Occipital lobe (tissue), 3 donors: ENCODE measurements at places on chromosomes 11 and 22.

DNA sequence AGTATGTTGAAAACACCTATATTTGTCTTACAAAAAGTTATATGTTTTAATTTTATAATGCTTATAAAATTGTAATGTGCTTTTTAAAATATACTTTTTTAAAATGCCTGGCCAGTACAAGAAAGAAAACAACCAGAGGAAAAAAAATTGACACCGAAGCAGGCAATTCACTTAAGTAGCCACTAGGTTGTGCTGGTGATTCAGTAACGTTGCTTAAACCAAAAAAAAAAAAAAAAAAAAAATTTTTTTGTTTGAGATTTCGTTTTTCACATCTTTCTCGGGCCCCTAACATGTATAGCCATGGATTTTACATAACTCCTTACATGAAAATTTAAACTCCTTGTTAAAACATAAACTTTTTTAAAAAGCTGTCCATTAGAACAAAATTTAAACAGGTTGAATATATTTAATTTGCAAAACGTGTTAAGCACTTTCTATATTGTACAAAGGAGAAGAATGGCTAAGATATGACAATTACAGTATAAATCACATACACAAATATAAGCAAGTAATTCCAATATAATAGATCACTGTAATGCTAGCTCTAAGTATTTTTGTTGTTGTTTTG lies 9.2 kb downstream of the OR8B4 start:
- DNase-seq: no peak

DNA sequence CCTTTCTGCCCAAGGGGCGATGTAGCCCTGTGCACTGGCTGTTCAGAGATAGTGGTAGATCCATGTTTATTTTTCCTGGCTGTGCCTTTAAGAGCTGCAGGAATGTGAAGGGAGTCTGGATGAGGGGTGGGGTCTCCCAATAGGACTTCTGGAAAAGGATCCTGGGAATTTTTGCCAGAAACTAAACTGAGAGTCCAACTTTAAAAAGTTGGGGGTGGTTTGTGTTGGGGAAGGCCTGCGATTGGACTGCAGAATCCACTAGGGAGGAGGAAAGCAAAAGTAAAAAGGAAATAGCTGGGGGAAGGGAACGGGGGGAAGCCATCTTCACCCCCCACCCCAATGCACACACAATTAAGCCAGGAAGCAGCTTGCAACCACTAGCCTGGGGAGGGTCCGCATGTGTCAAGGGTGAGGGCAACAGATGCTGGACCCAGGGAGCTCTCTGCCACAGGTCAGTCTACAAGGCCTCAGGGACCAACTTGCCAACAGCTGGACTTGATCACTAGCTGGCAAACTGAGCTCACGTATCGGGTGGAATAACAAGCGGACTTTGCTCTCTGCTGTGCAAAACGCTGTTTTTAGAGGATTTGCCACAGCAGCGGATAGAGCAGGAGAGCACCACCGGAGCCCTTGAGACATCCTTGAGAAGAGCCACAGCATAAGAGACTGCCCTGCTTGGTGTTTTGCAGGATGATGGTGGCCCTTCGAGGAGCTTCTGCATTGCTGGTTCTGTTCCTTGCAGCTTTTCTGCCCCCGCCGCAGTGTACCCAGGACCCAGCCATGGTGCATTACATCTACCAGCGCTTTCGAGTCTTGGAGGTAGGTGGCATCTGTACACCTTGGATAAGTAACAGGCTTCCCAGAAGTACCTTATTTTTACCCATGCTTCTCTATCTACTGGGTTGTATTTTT lies at the start of gene OLFML1:
Gene OLFML1 (plus strand): TSS at position 321 of the 912 bp plus-strand sequence. CDS start 370 bp downstream, at position 691.
- DNase-seq: no peak

GRCh38 chr22:21779444-21779843 lies 43.9 kb upstream of the YPEL1 start:
- no peak for DNase-seq

- DNase-seq: peak; percentile 89
Observed at GRCh38 chr11:121722431-121723245, 269.9 kb upstream of the SORL1-AS1 start.

GRCh38 chr22:44523981-44524759 lies 26.1 kb upstream of the RTL6 start:
- DNase-seq: no peak

DNA sequence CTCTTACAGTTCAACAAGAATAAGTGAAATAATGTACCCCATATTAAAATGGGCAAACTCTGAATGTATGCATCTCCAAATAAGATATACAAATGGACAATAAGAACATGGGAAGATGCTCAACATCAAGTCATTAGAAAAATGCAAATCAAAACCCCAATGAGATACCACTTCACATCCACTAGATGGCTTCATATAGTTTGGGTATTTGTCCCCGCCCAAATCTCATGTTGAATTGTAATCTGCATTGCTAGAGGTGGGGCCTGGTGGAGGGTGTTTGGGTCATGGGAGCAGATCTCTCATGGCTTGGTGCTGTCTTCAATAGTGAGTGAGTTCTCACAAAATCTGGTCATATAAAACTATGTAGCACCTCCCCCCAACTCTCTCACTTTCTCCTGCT lies 5.7 kb downstream of the MPZL2 start:
- DNase-seq: no peak

GRCh38 chr11:116530705-116531104 lies 242.1 kb downstream of the BUD13 start:
- no peak for DNase-seq

DNA sequence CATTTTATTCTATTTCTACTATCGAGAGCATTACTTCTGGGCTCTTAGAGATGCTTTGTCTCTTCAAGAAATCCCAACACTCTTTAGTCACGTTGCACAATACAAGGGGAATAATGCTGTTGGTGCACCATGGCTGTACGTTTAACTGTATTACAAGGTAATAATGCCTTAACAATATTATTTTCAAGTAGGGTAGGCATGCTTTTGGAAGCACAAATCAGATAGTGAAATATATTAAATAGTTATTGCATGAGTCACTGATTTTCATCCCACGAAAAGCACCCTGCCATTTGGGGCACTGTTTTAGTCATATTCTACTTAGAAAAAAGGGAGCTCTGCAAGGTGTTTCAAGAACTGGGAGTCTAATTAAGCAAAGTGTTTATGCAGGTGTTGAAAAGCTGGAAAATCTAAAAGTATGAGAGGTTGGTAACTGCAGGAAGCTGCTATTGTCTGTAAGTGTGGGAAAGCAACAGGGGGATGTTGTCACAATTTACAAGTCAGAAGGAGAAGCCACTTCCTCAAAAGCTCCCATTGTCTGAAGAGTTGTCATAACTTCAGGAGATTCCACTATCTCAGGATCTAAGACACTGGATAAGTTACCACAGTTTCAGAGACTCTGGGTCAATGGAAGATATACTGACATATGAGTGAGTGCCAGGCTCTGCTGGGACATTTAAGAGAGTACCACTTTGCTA lies 218.2 kb downstream of the JRKL start:
- DNase-seq: no peak

DNA sequence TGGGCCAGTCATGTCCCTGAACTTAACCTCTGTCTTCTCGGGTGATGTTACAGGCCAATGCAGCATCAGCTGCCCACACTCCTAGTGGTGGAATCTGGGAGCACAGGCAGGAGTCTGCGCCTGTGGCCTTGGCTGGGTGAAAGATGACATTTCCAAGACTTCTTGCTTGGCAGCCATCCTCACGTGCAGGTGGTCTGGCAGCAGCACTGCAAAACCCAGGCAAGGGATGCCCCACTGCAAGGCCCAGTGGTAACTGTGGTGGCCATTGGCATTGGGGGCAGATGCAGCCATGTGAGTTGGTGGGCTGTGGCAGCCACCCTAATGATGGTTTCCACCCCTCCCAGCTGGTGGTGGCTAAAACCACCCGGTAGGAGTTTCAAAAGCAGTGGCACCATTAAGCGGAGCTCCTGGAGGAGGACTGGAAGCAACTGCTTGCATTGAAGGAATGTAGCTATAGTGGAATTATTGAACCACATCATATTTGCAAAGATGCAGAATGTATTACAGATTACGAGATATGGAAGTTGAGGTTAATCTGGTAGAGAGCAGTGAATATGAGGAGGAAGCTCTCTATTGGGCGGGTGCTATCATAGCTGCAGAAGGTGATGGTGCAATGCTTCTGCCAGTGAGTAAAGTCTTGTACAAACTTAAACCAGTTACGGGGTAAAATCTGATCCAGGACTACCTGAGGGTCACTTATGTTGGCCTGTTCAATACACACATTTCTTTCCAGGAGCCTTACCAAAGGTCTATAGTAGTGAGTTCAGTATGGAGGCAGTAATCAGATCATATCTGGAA lies 120.7 kb upstream of the TOP3B start:
- DNase-seq: no peak

GRCh38 chr11:74434528-74434927 lies 32.8 kb downstream of the KCNE3 start:
- DNase-seq: no peak

DNA sequence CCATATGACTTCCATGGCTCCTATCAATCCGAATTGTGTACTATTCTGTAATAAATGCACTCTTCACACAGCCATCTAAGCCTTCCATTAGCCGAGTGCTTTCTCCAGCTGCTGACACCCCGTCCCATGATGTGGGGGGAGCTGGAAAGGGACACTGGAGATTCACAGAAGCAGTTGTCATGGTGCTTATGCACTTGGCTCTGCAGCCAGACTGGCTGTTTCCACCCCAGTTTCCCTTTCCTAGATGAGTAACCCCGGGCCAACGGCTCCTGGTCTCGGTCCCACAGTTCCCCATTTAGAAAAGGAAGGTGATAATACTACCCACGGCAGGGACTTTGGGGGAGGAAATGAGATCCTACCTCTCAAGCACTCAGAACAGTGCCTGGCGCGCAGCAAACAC lies 244.9 kb upstream of the SYN3 start:
- DNase-seq: peak; percentile 29
